ENCODE measurements at places on chromosomes 5 and 9.

DNA sequence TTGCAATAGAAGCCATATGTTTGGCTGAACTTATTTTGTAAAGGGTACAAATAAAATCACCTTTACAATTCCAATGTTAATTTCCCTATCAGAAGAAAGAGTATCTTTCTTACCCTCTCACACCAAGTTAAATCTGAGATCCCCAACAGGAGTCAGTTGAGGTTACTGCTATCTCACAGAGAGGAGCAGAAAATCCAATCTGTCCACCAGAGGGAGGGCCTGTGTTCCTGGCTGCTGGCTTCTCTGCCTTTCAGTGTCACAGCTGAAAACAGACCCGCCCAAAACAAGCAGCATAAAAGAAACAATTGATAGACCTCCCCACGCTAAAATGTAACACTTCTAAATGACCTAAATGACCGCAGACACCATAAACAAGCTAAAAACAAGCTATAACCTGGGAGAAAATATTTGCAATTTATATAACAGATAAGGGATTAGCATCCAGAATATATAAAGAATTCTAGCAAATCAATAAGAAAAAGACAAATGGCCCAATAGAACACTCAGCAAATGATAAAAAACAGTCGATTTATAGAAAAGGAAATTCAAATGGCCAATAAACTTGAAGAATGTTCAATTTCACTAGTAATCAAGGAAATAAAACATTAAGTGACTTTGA, 24.5 kb upstream of the MVB12B start:
- peak; percentile 92 for DNase-seq

- peak; percentile 30 for DNase-seq
Measured at GRCh38 chr5:62306896-62307689, 1.1 kb downstream of the KIF2A start.

DNA sequence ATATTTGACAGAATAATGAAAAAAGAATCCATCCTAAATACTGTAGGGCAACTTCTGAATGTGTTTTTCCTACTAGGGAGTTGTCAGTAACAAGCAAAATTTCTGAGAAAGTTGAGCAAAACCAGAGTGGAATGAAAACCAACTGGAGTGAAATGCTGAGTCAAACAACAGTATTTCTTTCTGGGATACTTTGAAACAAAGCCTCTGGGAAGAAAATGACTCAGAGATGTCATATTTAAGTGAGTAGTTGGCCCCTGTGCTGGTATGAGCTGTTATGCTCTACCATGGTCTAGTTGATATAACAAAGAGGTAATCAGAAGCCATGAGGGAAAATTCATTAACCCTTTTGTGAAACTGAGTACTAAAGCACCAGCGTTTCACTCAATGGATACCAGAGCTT, 372.1 kb upstream of the C9orf72 start:
- no peak for DNase-seq

- no peak for DNase-seq
Measured at GRCh38 chr5:173197375-173197891, 37.6 kb downstream of the NKX2-5 start.

DNA sequence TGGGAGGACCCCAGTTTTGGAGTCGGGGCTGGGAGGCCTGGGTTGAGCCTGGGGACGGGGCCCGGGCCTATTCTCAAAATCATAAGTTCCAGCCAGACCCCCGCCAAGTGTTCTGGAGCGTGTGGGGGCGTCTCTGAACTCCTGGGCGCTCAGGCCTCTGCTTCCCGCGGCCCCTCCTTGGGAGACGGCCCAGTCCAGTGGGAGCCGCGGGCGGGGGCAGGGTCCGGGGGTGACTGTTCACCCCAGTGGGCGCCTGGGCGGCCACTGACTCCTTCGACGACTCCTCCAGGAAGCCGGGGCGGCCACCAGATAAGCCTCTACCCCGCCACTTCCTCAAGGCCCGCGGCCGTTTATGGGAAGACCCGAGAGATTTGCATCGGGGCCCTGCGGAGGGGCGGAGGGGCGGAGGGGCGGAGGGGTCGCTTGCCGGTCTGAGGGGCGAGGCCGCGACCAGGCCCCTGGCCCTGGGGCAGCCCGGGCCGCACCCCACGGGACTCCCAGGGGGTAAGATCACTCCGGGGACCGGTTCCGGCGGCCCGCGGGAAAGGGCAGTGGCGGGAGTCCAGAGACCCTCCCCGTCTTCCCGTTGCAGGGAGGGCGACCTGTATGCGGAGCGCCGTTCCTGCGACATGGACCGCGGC, 655 bp downstream of the TOR4A start:
- no peak for DNase-seq

GRCh38 chr5:123351240-123351639, 72.0 kb downstream of the CEP120 start:
- DNase-seq, result no peak

DNA sequence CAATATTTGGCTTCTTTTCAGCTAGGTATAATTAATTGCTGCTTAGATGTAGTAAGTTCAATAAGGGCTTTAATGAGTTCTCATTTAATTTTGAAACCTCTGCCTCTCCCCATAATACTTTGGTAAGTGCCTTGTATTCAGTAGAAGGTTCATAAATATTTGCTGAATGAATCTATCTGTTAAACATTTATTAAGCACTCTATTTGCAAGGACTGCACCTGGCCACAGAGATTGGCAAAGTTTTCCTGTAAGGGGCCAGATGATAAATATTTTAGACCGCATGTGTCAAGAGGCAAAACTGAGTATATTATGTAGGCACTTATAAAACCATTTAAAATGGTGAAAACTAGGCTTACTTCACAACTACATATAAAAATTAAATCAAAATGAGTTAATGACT, 19.0 kb upstream of the GNA14 start:
- no peak for DNase-seq

DNA sequence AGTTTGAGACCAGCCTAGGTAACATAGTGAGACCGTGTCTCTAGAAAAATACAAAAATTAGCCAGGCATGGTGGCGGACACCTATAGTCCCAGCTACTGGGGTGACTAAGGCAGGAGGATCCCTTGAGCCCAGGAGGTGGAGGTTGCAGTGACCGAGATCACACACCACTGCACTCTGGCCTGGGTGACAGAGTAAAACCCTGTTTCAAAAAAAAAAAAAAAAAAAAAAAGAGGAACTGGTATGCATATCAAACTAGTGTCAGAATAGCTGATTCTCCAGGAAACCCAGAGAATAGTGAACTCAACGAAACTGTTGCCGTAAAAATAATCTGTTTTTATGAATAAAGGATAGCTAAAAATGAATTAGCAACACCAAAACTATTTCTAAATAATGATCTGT, 126.6 kb upstream of the BASP1 start:
- no peak for DNase-seq

DNA sequence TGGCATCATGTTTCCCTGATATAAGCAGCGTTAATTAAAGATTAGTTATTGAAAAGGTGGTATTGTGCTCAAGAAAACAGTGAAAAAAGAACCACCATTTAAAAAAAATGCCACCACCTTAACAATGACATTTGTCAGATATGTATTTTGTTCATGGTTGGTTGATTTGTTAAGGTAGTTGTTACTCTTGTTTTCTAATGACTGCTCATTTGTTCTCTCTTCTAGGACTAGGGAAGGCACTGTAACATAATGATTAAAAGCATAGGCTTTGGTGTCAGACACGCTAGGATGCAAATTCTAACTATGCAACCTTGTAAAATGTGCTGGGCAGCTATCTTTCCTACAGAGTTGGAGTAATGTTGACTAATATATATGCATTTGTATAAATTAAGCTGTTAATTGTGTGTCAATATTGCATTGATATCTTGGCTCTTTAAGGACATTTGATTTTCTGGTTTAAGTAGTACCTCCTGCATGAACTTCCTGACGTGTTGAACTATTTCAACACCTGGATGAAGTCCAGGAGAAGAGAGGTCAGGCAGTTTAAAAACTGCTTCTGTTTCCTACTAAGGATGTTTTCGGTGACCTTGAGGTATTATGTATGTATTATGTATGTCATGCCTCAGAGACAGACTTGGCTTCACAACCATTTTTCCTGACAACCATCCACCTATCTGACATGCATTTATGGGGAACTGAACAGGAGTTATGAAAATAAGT, 77.8 kb downstream of the MUSK start:
- DNase-seq, result no peak

DNA sequence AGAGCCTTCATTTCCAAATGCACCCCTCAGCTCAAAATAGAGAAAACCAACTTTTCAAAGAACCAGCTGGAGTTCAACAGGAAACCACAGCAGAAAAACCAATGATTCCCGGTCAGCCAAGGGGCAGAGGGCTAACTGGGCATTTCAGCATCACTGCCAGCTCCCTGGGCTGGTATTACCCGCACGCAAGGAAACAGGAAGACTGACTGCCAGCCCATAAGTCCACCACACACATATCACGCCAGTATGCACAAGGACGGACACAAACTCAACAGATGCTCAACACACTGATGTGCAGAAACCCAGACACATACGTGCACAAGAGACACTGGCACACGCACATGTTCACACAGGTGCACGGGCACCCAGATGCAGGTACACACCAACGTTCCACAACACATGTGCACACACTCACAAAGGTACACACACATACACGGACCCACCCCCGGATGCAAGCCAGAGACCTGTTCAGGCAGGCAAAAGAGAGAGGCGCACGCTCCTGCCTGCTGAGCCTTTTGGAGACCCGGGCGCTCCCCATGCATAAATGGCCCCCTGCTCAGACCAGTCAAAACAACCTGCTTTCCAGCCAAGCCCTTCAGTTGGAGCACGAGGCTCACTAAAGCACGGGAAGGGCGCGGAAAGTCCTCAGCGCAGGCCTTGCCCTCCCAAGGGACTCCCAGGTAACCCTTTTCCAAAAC, 2.1 kb downstream of the ADAMTS2 start:
- no peak for DNase-seq

GRCh38 chr5:149367249-149367971, 9.6 kb downstream of the PCYOX1L start:
- DNase-seq, result peak; percentile 73

GRCh38 chr9:69190863-69191181, 16.7 kb downstream of the TJP2 start:
- no peak for DNase-seq

- DNase-seq, result no peak
Measured at GRCh38 chr5:167699432-167699831, 592.0 kb upstream of the WWC1 start.
